ENCODE measurements at places on chromosomes 4 and X.
A peak's percentile ranks its signal among the peaks of the same experiment; 100 is the strongest.

DNA sequence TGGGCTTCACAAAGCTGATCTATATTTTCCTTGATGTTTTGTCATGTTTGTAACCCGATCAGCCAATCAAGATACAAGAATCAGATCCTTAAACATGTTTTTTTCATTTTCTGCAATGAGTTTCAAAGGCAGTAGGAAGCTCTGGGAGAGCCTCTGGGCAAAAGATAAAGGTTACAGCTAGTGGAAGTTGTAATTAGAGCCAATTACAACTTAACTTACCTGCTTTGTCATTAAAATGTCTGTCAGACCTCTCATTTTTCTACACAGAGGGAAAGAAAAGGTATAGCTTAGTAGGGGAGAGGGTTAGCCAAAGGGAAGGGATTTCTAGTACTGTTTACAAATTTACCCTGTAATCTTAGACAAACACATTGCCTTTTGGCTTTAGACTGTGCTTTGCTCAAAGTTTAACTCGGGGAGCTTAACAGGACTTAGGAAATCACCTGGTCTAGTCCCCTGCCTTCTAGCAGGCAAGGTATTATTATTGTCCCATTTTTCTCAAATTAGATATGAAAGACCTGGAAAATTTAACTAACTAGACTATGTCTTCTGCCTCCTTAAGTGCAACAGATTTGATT lies 55.8 kb downstream of the FGF16 start:
- DNase-seq, result no peak

- DNase-seq, result no peak
These were observed 6.8 kb upstream of the CISD2 start for GRCh38 chr4:102862016-102862415.

- no peak for DNase-seq
These were observed 116.8 kb upstream of the AGA start for GRCh38 chr4:177558995-177559394.

DNA sequence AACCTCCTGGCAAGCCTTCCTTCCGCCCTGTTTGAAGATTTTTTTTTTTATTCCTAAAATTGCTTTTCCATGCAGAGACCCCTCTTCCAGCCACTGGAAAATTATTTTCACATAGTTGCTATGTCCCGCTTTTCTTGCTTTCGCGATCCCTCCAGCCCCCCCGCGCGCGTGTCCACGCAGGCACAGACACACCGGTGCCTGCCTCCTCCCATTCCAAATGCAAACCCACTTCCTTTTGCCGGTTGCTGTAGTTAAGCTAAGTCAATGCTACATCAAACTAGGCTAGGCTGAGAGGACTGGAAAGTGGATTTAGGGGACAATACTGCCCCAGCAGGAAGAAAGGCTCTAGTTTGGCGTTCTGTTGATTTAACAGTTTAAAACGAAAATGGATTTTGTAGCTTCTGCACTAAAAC lies 111.0 kb downstream of the DHX15 start:
- DNase-seq, result peak; percentile 30

DNA sequence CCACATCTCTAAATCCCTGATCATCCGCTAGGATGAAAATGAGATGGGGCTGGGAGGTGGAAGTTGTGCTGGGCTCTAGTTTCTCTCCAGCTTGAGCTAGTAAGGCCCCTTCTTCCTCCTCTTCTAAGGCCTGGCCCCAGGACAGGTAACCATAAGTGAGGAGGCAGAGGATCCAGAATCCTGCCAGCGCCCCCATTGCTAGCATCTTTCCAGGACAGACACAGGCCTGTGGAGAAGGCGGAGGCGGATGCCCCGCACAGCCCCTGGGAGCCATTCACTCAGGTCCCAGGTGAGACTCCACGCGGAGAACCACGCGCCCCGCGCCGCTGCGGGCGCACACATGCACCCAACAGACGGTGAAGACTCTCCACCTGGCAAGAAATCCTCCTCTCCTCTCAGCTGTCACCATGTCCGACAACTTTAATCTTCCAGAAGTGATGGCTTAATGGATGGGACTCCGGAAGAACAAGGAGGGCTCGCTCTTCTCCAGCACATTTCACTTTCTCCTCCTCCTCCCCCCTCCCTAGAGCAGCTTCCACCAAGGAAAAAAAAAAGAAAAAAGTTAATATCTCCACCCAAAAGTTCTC lies 793 bp downstream of the ARSJ start:
- DNase-seq, result no peak

DNA sequence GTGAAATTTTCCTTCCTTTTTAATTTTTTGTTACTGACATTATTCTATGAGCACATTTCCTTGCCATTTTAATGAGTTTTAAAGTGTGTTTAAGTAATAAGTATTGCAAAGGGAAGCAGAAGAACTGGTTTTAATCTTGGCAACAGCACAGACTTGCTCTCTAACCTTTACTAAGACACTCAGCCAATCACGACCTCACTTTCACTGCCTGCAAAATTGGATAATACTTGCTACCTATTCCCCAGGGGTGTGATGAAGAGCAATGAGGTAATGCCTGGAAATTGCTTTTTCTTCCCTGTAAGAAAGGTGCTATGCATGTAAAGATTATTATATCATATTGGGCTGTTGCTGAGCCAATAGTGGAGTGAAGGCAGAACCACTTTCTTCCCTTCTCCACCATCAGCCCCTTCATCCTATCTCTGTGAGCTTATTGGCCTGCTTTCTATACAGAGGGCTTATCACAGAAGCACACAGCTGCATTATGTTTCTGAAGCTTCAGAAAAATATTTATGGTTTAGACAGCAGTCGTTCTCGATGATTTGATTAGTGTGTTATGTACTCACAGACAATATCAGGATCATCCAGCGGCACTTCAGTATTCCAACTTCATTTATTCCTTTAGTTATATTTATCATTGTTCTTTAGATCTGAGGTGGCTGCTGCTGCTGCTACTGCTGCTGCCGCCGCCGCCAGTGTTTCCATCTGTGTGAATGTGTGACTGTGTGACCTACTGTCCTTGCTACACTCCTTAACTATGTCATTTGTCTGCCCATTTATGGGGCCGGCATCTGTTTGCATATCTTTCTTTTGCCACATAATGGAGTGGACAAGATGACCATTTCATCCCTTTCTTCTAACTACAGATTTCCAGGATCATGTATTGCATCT lies 255.1 kb downstream of the C4orf33 start:
- DNase-seq, result no peak

- DNase-seq, result no peak
These were observed 3.0 kb upstream of the IRF2 start for GRCh38 chr4:184477201-184477999.

- peak; percentile 58 for DNase-seq
These were observed 76.7 kb downstream of the AFF1 start for GRCh38 chr4:87011340-87012034.

DNA sequence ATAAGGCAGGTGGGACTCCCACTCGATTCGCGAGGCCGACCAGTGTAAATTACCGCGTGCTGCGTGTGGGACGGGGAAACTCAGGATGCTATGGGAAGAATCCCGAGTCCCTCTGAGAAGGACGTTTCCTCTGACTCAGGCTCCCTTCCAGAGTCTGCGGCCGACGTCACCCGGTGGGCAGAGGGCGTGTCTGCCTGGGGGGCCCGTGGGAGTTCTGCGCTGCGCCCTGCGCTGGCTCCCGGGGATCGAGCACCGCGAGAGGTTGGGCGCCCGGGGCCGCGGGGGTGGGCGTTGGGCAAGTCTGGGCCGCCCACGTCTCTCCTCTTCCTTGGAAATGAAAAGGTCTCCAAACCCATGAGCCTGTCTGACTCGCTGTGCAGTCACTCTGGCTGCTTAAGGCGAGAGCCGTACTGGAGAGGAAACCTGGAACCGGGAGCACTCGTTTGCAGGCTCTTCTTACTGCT lies 568 bp downstream of the NIPAL1 start:
- peak; percentile 11 for DNase-seq

DNA sequence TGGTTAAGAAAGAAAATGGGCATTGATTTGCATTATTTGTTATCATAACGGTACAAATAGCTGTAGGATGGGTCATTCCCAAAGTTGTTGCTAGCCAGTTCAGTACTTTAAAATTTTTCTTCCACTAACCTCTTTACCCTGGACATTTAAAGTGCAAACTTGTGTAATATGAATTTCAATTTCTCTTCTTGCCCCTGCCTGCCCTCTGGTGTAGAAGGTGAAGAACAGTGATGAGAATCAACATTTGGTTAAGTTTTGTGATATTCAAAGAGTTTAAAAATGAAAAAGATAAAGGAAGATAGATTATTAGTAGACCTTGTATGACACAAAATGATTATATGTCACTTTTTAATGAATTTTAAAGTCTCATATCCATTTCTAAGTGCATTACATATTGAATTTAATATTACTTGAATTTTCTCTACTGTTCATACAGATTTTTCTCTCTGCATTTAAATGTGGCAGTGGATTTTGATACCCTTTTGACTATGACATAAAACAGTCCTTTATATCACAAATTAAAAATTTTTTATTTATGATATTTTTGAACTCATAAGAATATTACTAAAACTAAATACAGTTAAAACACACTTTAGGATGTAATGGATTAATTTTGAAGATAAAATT lies 337.7 kb downstream of the BMPR1B start:
- peak; percentile 6 for DNase-seq

DNA sequence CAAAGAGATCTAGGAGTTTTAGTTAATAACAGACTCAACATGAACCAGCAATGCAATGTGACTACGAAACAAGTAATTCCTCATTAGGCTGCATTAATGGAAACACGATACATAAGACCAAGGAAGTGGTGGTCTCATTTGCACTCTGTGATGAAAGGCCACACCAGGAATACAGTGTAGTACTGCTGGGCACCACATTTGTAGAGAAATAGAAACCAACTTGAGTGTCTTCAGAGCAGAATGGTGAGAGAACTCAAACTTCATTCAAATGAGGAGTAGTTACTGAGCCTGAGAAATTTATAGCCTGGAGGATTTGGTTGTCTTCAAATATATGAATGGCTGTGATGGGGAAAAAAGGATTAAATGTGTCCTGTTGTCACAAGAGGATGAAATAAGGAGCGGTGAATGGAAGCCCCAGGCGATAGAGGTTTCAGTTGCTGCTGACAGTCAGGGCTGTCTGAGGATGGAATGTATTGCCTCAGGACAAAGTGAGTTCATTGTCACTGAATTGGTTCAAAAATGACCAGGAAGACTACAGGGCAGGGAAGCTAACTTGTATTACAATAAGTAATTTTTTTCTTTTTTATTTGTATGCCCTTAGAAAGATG lies 50.9 kb downstream of the NFKB1 start:
- no peak for DNase-seq

- no peak for DNase-seq
These were observed 61.3 kb downstream of the DCTD start for GRCh38 chr4:182855877-182856276.

- no peak for DNase-seq
These were observed 86.8 kb downstream of the DIAPH2 start for GRCh38 chrX:96771486-96771885.

DNA sequence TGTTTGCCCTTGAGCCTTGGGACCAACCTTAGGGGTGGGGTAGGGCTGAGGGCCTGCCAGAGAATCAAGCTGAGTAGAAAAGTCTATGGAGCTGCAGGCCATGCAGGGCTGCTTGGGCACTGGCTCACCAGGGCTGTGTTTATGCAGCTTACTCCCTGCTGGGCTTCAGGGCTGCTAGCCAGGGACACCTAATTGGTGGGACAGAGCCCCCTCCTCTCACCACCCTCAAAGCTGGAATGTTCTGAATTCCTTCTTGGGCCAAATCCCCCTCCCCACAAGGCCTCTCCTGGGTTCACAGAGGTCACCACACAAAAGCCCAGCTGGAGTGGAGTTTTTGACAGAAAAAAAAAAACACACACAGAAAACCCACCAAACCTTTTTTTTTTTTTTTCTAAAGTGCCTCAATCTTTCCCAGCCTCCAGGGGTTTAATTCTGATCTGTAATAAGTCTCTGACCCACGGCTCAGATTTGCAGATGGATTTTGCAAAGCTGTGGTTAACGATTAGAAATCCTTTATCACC lies at the start of gene CLDN2:
Gene CLDN2 (plus strand): TSS at position 471 of the 521 bp plus-strand sequence. CDS start 7,827 bp downstream, outside the sequence.
- no peak for DNase-seq

DNA sequence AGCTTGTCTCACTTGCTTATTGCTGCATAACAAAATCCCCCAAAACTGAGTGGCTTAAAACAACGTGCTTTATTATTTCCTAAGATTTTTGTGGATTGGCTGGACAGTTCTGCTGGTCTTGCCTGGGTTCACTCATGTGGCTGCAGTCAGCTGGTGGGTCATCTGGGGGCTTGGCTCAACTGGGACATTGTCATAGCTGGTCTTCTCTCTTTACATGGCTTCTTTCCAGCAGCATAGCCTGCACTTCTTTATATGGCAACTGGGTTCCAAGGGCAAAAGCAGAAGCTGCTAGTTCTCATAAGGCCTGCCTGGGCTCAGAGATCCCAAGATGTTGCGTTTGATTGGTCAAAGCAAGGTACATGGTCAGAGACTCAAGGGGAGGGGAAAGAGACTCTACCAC lies 33.7 kb upstream of the STAG2 start:
- no peak for DNase-seq

GRCh38 chr4:29058531-29058930 lies 1661.6 kb upstream of the PCDH7 start:
- DNase-seq, result no peak

DNA sequence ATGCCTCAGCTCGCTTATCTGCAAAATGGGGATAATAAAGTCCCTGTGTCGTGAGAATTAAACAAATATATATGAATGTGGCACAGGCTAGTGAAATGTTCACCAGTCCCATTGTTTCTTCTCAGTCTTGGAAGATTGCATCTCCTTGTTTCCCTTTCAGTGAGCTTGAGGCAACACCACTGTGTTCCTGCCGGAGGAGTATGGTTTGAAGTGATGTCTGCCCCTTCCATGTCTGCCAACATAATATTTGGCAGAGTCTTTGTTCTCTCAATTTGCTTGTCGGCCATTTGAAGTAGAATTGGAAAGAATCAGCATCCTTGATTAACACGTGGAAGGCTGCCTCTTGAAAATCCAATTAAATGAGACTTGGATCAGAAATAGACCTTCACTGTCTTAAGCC lies 1088.5 kb upstream of the INTU start:
- no peak for DNase-seq

- DNase-seq, result no peak
These were observed 160.3 kb downstream of the EMCN start for GRCh38 chr4:100357542-100357941.

DNA sequence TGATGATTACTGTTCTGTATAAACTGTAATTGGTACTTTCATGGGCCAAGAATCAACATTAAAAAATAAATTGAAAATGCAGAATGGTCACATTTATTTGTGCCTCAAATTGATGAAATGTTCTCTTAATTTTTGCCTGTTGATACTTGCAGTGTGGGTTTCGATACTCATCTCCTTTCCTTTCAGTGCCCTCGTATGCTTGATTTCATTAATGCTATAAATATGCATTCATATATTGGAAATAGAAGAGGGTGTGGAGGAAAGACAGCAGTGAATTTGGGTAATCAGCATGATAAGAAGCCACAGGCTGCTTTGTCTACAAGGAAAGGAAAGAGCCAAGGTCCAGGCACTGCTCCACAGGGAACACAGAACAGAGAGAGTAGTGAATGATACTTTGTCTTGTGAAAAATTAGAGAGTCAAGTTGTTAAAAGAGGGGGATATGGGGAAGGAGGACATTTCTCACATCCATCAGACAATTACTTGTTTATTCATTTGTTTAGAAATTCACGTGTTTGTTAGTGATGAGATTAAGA lies 1.0 kb upstream of the DDX60 start:
- DNase-seq, result no peak

Data from fibroblast of gingiva (primary cell).